ENCODE measurements at places on chromosomes 5 and 9.

DNA sequence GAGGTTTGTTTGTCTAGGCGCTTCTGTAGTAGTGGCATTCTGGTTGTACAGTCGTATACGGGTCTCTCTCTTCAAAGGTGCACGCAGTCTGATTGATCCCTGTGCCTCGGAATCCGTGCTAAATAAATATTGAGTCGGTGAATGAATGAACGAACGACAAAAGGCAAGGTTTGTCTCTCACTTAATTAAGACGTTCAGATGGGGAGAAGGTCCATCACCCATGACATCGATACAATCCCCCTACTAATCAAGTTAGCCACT, 500 bp upstream of the CREBRF start:
- DNase-seq: no peak

DNA sequence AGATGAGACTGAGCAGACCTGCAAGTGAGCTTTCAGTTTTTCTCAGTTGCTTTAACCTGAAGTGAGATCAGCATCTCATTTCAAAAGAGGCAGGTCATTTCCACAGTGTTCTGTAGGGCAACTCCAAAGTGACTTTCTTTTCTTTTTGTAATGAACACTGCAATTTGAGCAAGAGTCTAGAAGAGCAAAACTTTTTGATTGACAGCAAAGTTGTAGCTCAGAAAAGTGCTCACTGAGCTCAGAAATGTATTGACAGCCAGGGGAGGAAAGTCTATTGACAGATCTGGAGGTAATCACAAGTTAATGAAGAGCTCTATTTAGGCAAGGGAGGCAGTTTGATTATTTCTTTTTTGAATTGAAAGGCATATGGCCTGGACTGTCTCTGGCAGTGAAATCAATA, 54.6 kb downstream of the LRRC70 start:
- no peak for DNase-seq

DNA sequence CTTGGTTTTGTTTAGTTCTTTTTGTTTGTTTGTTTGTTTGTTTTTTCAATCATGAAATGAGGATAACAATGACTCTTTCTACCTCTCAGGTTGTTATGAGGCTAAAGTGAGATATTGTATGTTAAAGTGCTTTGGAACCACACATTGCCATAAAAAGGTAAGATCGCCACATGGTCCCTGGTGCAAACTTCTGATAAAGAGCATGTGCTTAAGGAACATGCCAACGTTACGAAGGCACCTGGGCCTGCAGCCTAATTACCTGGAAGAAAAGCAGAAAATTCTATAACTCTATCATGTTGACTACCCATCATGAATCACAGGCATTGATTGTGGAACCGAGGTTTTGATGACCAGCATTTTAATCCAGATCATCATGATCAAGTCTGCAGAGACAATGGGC, 151.8 kb downstream of the DROSHA start:
- no peak for DNase-seq

- no peak for DNase-seq
These were observed 12.0 kb downstream of the INIP start for GRCh38 chr9:112705768-112706427.

GRCh38 chr9:92709240-92709639, 39.3 kb upstream of the IPPK start:
- no peak for DNase-seq

DNA sequence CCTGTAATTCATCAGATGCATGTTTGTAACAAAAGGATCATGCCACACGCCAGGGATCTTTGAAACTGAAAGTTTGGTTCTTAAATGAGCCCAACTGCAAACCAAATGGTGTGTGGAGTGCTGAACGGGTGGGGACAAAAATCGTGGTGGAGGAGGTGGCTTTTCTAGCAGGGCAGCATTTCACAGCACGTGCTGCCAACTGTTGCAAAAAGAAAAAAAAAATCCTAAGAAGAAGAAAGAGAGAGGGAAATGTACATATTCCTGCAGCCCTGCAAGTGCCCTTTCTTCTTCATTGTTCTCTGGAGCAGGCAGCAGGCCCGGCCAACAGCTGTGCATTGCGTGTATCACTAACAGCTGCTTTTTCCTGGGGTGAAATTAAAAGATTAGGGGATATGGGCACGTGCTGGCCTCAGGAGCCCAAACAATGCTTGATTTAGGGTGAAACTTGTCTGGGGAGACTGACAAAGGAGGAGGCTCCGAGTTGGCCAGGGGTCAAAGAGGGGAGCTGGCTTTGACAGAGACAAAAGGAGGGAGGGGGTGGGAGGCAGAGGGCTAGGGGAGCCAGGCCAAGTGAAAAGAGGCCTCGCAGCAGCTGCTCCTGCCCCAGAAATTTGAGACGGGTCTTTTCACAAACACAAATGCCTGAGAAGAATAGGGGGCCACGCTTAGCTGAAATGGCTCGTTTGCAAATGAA, 73.0 kb downstream of the GADD45G start:
- DNase-seq: no peak

All from activated CD8-positive, alpha-beta memory T cell treated with anti-CD3 and anti-CD28 coated beads for 1 hour (primary cell).